Vagina (tissue), 2 donors: ENCODE measurements at places on chromosomes 16 and 17. TPM values are rescaled to one million over a fixed set of nuclear protein-coding genes. Genes with fewer than 3 reads are reported as not detected.

Gene HEATR3
- 16.5 TPM for total RNA-seq

DNA sequence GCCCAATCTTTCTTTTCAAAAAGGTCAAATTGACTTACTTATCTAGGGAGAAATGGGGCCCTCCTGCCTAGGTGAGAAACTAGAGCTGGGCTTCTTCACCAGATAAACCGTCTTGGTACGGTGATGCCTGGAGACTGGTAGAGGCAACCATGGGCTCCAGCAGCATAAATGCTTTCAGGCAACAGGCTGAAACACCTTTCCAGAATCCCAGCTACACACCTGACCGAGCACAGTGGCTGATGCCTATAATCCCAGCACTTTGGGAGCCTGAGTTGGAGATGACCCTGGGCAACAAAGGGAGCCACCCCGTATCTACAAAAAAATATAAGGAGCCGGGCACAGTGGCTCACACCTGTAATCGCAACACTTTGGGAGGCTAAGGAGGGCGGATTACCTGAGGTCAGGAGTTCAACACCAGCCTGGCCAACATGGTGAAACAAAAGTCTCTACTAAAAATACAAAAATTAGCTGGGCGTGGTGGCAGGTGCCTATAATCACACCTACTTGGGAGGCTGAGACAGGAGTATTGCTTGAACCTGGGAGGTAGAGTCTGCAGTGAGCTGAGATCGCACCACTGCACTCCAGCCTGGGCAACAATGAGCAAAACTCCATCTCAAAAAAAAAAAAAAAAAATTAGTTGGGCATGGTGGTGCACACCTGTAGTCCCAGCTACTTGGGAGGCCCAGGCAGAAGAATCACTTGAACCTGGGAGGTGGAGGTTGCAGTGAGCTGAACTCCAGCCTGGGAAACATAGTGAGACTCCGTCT is 8.0 kb downstream of the TRAF4 start:
- DNase-seq, result no peak

Gene SLC5A2
- total RNA-seq, result not detected

DNA sequence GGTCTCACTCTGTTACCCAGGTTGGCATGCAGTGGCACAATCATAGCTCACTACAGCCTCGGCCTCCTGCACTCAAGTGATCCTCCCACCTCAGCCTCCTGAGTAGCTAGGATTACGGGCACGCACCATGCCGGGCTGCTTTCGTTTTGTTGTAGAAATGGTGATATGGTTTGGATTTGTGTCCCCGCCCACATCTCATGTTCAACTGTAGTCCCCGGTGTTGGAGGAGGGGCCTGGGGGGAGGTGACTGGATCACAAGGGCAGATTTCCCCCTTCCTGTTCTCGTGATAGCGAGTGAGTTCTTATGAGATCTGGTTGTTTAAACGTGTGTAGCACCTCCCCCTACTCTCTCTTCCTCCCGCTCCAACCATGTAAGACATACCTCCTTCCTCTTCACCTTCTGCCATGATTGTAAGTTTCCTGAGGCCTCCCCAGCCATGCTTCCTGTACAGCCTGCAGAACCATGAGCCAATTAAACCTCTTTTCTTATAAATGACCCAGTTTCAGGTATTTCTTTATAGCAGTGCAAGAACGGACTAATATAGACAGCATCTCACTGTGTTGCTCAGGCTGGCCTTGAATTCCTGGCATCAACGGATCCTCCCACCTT is 6.0 kb downstream of the PDZD9 start:
- DNase-seq, result no peak

Gene HOXB1
- not detected for total RNA-seq
